ENCODE measurements at places on chromosomes 1 and 21.

- DNase-seq: no peak
Observed at GRCh38 chr1:35507947-35508346, 49.3 kb downstream of the KIAA0319L start.

GRCh38 chr1:74715806-74716205 lies 17.0 kb downstream of the CRYZ start:
- no peak for DNase-seq

DNA sequence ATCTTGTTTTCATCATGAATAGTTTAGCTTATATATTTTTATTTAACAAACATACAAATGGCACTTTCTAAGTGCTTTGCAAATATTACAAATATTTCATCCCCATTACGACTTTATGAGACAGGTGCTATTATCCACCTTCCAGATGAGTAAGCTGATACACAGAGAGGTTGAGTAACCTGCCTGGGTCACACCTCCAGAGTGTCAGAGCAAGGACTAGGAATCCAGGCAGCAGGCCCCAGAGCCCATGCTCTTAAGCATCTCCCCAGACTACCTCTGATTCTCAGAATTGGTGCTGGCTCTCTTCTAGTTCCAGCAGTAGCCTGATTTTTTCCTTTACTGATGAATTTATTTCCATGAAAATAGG lies 40.0 kb downstream of the EPHB2 start:
- DNase-seq: no peak

- no peak for DNase-seq
Observed at GRCh38 chr1:196779093-196779492, 4.5 kb downstream of the CFHR3 start.

DNA sequence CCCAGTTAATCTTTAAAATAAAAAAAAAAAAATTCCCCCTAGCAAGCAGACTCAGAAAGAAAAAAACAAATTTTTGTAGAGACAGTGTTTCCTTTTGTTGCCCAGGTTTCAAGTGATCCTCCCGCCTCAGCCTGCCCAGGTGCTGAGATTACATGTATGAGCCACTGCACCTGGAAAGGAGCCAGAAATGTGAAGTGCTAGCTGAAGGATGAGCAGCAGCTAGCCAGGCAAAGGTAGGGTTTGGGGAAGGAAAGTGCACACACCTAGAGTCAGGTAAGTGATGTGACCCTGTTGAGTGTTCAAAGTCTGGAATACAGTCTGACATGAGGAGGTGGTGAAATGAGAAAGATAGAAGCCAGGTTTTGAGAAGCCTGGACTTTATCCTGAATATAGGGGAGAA lies 1.7 kb downstream of the AKR1A1 start:
- DNase-seq: no peak

DNA sequence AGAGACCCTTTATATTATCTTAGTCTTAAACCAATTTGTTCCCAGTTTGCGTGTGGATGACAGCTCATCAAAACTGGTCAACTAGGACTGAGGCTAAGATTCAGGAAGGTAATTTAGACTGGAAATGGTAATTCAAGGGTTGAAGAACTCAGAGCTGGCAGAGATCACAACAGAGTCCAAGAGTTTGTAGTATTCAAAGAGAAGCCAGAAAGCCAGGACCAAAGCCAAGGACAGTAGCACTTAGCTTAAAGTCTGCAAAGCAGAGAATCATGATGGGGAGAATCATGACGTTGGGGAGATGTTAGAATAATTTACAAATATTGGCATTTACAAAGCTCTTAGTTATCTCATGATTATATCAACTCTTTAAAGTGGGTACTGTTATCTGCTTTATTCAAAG lies 32.6 kb downstream of the RNF11 start:
- no peak for DNase-seq

DNA sequence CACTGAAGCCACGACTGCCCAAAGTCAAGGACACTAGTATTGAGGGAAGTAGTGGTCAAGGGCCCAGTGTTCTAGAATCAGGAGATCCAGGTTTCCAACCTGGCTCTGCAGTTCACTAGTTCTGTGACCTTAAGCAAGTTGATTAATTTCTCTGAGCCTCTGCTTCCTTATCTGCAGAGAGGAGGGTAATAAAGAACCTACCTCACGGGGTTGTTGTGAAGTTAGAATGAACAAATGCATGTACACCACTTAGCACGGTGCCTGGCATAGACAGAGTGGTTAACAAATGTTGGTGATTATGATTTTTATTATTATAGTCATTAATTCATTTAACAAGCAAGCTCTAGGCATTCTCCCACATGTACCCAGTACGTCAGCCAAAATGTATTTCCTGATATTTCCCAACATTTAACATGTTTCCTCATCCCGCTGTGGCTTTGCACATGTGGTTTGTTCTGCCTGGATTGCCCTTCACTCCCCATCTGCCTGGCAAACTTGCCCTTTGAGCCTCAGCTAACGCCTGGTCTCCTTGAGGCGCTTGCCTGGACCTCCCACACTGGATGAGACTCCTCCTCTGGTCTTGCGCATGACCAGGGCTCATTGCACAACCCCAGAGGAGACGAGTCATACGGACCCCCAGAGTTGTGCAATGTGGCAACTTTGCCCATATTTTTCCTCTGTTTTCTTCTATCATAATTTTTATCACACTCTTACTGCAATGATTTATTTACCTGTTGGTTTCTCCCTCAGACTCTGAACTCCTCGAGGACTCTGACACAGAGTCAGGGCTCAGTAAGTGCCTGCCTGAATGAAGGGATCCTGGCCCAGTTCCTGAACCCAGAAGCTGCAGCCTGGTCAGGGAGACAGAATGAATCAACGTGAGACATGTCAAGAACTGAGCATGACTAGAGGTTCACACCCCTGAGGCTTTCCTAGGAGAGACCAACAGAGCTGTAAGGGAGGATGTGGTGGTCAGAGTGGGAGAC lies 20.7 kb upstream of the MFSD2A start:
- peak; percentile 97 for DNase-seq

- no peak for DNase-seq
Observed at GRCh38 chr1:109687641-109688499, at the start of gene GSTM1. TSS of gene GSTM1 (plus strand) at chr1:109687817. CDS start at chr1:109687874, 57 bp downstream.

DNA sequence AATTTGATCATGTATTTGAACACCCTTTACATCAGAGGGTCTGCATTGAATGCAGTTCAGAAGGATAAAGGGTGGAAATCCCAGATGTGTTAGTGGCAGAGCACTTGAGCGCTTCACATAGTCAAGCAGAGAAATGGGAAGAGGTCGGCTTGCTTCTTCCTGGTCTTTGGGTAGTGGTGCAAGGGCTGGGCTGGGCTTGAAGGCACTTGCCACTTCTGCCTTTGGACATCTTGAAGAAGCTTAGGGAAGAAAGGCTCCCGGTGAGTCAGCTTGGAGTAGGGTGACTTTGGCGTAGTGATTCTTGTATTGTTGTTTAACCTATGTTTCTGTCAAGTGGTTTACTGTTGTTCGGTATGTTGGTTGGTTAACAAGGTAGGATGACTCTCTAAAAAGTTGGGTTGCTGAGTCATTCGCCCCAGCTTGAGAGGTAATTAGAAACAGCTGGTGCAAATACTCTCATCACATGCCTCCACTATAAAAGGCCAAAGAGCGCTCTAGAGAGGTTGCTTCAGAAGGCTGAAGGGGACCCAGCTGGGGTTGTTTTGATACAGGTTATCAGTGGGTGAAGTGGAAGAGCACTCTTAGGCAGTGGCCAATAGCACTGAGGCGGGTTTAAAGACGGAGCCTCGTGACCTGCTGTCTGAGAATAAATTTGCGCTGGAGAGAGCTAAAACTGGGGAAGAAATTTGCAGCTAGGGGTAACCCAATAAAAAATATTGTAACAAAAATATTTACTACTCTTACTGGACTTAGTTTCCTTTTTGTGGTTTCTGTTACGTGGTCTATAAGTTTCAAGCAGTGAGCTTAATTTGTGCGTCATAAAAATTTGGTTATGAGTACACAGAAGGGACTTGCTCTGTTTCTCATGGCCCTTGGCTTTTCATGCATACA lies 1.4 kb downstream of the BACH1 start:
- DNase-seq: peak; percentile 79

DNA sequence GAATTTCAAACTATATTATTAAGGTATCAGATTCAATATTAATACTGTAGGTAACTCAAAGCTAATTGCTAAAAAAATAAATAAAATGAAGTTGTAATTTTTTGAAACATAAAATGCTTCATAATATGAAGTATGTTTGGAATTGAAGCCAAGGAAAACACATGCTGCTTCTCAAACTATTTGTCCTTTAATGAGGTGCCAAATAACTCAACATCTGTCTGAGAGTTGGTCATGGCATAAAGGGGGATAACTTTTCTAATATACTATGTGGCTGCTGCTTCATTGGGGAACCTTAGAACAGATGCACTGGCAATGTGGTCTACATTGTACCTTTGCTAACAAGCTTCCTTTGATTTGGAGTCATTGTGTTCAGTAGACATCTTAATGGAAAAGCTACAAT lies 96.7 kb downstream of the PDE4B start:
- no peak for DNase-seq

DNA sequence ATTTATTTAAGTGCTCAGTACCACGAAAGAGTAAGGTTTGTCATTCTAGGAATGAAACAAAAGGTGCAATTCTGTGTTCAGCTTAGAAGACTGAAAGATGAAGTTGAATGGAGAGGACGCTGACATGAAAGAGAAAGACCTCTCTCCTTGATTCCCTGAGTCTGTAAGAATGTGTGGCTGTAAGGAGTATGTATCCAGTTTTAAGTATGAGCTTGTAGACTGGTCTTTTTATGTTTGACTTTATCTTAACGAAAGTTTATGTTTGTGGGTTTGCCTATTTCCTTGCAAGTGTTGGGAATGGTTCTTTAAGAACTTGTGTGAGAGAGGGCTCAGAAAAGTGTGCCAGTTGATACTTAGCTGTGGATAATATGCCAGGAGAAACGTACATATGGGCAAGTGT lies 1.4 kb downstream of the CHD1L start:
- DNase-seq: no peak

GRCh38 chr1:116239916-116240315 lies 128.7 kb downstream of the MAB21L3 start:
- DNase-seq: no peak

DNA sequence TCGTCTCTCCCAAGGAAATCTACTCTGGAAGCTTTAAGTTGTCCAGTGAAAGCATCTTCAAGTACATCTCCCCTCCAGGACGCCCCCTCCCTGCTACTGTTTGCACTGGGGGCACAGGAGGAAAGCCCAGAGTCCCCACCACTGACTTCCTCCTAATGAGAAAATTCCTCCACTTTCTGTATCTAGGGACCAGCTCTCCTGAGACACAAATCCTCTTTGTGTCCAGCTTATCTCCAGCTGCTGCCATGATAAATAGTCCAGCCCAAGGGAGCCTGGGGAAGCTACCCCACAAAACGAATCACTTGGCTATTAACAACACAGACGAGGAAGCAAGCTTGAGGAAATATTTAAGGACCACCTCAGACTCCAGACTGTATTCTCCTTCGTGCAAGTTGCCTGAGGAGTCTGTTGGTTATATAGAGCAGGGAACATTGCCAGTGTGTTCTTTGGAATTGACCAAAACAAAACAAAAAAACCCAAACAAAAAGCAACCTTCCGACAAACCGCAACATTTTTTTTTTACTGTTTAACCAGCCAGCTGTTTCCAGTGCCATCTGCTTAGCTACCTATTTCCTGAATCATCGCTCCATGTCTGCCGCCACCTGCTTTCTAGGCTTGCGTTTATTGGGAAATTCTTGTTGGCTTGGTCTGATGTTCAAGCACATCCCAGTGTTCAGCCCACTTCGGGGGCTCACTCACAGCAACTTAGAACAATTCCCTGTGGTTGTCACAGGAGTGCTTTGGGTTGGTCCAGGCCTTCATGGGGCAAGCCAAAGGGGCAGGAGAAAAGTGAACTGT lies 7.7 kb downstream of the C1orf226 start:
- peak; percentile 22 for DNase-seq

GRCh38 chr1:230171356-230172015 lies 104.4 kb downstream of the GALNT2 start:
- no peak for DNase-seq

DNA sequence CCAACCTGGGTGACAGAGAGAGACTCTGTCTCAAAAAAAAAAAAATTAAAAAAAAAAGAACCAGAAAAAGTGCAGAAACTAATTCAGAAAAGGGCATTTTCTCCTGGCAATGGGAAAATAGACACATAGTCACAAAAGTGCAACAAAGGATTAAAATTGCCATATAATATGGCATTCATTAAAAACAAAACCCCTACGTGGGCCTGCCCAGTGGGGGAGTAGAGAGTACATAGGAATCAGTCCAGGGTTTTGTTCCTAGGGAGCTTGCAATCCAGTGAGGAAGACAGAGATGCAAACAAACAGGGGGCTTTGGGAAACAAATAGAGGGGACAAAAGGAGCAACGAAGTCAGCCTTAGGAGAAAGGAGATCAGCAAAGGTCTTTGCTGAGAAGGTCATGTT lies 4.5 kb upstream of the TRABD2B start:
- no peak for DNase-seq

DNA sequence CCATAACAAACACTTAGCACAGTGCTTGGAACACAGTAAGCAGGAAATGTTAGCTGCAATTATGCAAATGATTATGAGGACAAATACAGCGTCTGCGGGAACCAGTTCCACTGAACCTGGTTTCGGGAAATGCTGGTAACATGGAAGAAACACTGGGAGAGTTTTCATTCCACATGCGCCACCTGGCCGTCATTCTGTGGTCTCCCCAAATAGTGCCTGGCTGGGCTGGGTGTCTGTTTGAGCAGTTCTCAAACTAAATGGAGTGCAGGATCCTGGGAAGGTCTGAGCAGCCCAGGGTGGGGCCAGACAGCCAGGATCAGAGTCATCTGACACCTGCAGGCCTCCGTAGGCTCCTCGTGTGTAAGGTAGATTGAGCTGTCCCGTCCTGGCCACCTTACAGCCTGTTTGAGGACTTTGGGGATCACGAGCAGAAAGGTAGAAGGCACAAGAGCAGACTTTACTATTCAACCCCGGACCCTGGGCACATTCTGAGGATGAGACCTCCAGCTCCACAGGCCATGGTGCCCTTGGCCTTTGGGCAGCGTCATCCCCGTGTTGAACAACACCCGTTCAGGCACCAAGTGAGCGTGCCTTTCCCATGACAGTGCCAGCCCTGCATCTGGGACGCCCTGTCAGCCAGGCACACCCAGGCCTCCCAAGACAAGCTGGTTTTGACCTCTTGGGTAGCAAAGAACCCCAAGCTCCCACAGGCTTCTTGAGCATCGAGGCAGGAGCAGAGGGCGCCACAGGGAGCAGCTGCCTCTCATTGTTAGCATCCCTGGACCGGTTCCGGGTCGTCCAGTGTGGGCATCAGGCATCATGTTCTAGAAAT lies 101.9 kb downstream of the PRDM2 start:
- DNase-seq: no peak

DNA sequence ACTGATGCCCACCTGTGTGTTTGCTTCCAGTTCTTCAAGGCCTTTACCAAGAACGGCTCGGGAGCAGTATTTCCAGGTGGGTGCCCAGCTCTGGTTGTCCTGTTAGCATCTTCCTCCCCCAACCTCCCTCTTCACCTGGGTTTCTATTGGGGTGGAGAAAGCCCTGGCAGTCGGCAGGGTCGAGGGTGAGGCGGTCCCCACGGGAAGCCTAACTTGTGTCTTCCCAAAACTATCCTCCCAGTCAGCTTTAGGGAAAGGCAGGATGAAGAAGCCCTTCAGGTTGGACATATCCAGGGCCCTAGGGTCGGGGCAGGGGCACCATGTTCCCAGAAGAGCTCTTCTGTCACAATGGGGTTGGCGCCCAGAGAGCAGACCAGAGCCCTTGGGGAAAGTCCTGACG lies 20.6 kb downstream of the QSOX1 start:
- DNase-seq: no peak

- no peak for DNase-seq
Observed at GRCh38 chr1:198186916-198187580, 30.2 kb downstream of the NEK7 start.

- no peak for DNase-seq
Observed at GRCh38 chr1:184020855-184021254, 16.7 kb downstream of the COLGALT2 start.

- DNase-seq: no peak
Observed at GRCh38 chr21:36245649-36246048, 74.3 kb upstream of the MORC3 start.
